ENCODE measurements at places on chromosomes 7 and 10. TPM values are rescaled to one million over a fixed set of nuclear protein-coding genes. Genes with fewer than 3 reads are reported as not detected.

DNA sequence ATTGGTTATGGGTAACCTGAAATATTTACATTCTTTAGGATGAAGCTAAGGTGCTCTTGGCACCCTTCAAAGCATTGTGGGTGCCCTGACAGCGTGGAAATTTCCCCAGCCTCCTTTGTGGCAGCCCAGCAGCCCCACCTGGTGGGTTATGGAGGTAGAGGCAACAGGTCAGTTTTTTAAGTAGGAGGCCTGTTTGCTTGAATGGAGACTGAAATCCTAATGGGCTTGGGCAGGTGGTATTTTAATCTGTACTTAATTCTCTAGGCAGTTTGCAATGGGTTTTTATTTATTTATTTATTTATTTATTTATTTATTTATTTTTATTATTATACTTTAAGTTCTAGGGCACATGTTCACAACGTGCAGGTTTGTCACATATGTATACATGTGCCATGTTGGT lies 139.4 kb downstream of the EPC1 start:
- DNase-seq, result peak; percentile 12

FKBP9 gene
- total RNA-seq, result 0.42 TPM

DNA sequence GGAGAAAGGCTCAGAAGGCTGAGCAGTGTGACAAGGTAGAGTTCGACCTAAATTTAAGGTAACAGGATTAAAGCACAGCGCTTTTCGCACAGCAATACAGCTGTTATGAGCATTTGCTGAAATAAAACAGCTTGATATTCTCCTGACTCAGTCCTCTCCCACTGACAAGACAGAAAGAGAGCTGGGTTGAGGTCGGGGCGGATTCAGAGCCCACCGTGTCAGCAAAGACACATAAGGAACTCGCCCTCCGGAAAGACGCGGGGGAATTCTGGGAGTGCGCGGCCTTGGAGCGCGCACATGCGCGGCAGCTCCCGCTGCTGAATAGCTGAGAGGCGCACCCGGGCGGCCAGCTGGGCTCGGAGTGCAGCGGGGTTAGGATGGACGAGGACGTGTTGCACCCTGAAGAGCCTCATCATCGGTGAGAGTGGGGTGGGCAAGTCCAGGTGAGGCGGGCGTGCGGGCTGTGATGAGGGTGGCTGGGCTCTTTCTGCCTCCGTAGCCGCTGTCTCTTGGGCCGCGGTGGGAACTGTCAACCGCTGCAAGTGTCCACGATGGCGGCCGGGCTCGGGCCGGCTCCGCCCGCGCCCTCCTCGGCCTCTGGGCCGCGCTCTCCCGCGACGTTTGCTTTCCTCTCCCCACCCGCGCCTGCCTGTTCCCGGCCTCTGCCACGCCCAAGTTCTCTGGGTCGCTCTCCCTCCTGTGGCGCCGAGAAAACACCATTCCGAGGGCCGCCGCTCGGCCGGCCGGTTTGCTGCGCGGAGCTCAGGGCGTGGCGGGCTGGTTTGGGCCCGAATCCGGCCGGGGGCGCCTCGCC lies 120.6 kb downstream of the LYZL1 start:
- DNase-seq, result no peak

GRCh38 chr7:138245682-138246081 lies 169.4 kb downstream of the AKR1D1 start:
- DNase-seq, result no peak

- DNase-seq, result no peak
These were observed 172.0 kb downstream of the GLI3 start for GRCh38 chr7:42065015-42065414.

CUZD1 gene
- total RNA-seq, result 0.82 TPM

GRCh38 chr10:8705415-8705814 lies 650.9 kb downstream of the GATA3 start:
- no peak for DNase-seq

DNA sequence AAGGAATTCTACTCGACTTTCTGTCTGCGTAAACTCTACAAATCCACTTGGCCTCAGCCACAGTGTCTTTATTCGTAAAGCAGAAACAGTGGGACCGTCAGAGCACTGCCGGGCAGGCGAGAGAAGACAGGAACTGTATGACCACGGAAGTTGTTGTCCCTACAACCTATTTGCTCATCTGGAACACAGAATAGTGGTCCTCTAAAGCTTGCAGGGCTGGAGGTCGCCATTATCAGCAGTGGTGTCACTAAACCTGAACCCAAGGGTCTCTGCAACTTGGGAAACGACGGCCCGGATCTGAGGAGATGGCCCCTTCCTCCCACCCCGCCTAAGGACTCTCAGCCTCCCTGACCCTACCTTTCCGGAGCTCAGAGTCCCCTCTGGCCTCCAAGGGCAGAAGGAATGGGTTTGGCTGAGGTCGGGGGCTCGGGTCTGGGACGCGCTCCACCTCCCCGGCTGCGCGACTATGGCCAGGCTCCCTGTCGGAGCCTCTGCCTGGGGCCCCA lies 442 bp downstream of the STYXL1 start:
- DNase-seq, result no peak

PNLIPRP3 gene
- total RNA-seq, result not detected

DNA sequence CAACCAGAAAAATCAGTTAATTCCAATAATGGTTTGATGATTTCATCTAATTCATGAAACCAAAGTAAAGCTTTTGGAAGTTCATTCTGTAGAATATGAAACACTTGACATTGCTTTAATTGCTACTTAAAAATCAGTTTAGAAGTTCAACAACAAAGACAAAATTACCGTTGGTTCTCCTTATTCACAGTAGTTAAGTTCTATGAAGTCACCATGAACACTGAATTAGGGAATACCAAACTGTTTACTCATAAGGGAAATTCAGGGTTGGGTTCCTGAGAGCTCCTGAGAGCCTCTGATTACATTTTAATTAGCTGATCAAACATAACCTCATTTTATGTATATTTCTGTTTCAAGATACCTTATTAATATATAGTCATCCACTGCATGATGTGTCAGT lies 46.2 kb downstream of the ZNF438 start:
- no peak for DNase-seq

DNA sequence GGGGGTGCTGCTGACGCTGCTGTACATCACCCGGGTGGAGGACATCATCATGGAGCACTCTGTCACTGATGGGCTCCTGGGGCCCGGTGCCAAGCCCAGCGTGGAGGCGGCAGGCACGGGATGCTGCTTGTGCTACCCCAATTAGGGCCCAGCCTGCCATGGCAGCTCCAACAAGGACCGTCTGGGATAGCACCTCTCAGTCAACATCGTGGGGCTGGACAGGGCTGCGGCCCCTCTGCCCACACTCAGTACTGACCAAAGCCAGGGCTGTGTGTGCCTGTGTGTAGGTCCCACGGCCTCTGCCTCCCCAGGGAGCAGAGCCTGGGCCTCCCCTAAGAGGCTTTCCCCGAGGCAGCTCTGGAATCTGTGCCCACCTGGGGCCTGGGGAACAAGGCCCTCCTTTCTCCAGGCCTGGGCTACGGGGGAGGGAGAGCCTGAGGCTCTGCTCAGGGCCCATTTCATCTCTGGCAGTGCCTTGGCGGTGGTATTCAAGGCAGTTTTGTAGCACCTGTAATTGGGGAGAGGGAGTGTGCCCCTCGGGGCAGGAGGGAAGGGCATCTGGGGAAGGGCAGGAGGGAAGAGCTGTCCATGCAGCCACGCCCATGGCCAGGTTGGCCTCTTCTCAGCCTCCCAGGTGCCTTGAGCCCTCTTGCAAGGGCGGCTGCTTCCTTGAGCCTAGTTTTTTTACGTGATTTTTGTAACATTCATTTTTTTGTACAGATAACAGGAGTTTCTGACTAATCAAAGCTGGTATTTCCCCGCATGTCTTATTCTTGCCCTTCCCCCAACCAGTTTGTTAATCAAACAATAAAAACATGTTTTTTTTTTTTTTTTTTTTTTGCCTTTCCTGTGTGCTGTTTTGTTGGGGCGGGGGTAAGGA lies 55.8 kb downstream of the TSPAN15 start:
- no peak for DNase-seq

DNA sequence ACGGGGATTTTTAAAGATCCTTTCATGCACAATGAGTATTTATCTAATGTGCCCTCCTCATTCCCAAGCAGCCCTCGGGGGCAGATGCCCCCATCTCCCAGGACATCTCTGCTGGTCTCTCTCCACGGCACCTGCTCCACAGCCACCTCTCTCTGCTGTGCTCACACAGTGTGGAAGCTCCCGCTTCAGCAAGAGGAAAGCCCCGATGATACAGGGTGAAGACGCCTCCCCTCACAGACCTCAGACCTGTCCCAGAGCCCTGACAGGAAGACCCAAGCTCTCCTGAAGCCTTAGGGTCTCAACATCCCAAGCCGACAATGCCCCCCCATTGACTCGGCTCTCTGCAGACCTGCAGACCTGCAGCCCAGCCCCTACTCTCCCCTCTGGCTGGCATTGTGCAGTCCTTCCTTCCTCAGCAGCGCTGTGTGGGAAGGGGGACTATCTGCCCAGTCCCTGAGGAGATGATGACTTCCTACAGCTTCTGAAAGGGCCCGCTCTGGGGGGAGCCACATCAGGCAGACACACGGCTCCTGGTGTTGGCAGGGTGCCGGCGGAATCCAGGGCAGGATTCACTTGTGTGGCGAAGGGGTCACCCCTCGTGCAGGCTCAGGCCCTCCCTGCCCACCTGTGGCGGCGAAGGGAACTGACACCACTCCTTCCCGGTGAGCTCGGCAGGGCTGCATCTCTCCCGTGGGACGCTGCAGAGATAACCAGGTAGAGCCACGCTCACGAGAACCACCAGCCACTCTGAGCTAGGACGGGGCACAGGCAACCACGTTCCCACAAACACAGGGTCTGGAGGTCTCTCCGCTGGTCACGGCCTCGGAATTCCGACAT lies 61.8 kb downstream of the PTPRN2 start:
- no peak for DNase-seq

DNA sequence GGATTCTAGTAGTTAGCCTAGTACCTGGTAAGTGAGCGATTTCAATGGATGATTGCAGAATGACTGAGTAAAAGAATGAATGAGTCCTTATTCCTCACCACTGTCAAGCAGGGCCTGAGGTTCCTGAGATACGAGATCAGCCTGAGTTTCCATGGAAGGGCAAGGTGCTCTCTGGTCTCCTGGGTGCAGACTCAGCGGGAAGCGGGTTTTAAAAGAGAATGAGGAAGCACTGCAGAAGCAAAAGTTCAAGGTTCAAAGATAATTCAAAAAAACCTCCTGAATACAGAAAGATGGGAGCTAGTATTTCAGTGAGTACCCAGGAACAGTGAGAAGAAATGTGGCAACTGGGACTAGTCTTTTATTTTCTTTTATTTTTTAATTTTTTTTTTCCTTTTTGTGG lies 4.3 kb downstream of the ZNF3 start:
- no peak for DNase-seq

DNA sequence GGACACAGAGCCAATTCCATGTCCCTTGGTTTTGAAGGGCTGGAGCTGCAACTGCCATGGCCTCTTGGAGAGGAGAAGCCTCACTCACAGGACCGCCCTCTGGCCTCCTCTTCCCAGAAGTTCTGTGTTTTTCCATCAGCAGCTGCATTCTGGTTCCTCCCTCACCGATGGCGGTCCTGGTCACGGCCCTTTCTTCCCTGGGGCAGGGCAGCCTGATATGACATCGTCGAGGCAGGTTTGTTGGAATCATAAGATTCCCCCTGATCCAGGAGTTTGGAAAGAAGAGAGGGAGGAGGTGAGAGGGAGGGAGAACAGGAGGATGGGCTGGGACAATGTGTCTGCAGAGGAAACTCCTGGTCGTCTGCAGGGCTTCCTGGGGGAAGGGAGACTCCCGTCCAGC lies 82.7 kb upstream of the PDZD8 start:
- DNase-seq, result no peak

GRCh38 chr7:21757537-21758282 lies 188.0 kb downstream of the CDCA7L start:
- DNase-seq, result no peak

- peak; percentile 30 for DNase-seq
These were observed at the start of gene ZNF467 for GRCh38 chr7:149773446-149774236. ZNF467 (minus strand) TSS chr7:149773588; CDS start chr7:149771032, 2,556 bp downstream.

GRCh38 chr10:4533621-4534020 lies 292.4 kb upstream of the AKR1E2 start:
- no peak for DNase-seq

GRCh38 chr10:88129013-88129412 lies 265.6 kb downstream of the PTEN start:
- no peak for DNase-seq

- DNase-seq, result no peak
These were observed 95.9 kb upstream of the GPR26 start for GRCh38 chr10:123570051-123570897.

GRCh38 chr7:40509287-40509996 lies 374.6 kb downstream of the SUGCT start:
- no peak for DNase-seq

DNA sequence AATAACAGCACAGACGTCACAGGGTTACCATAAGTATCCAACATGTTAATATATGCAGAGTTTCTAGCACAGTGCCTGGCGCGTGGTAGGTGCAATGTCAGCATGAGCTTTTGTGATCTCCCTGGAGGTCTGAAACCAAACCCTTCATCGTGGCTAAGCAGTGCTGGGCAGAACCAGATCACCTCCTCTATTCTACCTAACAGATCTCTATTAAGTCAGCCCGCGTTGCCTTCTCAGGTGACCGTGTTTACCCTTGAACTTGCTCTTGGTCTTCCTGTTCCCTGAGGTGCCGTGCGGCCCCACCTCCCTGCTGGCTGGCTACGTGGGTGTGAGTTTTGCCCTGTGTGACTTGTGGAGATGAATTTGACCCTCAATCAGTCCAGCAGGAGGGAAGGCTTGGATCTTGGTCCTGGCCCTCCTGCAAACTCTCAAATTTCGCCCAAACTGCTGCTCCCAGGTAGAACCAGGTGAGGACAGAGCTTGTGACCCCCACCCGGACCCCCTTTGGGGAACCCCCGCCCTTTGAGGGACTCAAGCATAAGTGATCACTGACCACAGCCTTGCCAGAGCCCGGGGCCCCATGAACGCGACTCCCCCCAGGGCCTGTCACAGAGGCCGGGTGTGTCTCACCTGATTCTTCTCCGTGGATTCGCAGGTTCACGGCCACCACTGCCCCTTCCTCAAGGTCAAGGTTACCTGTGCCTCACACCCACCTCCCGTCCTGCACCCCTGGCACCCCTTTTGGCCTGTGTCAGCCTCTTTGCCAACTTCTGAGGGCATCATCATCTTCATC lies 54.2 kb downstream of the ELFN1 start:
- no peak for DNase-seq

GRCh38 chr10:18140149-18140956 lies at the start of gene CACNB2:
CACNB2 (plus strand) TSS chr10:18140424.
- DNase-seq, result no peak

FRMPD2 gene
- not detected for total RNA-seq

DNA sequence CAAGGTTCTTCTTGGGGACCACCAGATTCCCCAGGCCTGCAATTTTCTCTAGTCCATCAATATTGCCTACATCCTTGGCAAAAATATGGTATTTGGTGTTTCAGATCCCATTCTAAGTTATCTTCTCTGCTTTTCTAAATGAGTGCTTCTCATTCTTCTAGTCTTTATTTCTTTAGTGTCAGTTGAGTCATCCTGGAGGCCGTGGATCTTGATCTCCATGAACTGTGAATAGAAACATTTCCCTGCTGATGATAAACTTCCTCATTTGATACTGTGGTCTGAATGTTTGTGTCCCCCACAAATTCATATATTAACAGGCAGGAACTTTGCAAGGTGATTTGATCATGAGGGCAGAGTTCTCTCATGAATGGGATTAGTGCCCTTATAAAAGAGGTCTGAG lies 779.3 kb downstream of the INHBA start:
- no peak for DNase-seq

ITIH5 gene
- total RNA-seq, result not detected
